ENCODE measurements at places on chromosomes 7 and 10. TPM values are rescaled to one million over a fixed set of nuclear protein-coding genes. Genes with fewer than 3 reads are reported as not detected.

Gene C7orf57
- total RNA-seq: 0.24 TPM

Gene HNRNPH3
- 184 TPM for total RNA-seq

Gene OR2A42
- not detected for total RNA-seq

Gene ACTL6B
- total RNA-seq: not detected

Gene CTAGE4
- total RNA-seq: not detected

Gene SGCE
- total RNA-seq: 55.7 TPM

Measured in A549 treated with RU486 at 1 μM for 4 hours (cell line).